ENCODE measurements at places on chromosomes 16 and 17.
A peak's percentile ranks its signal among the peaks of the same experiment; 100 is the strongest.

DNA sequence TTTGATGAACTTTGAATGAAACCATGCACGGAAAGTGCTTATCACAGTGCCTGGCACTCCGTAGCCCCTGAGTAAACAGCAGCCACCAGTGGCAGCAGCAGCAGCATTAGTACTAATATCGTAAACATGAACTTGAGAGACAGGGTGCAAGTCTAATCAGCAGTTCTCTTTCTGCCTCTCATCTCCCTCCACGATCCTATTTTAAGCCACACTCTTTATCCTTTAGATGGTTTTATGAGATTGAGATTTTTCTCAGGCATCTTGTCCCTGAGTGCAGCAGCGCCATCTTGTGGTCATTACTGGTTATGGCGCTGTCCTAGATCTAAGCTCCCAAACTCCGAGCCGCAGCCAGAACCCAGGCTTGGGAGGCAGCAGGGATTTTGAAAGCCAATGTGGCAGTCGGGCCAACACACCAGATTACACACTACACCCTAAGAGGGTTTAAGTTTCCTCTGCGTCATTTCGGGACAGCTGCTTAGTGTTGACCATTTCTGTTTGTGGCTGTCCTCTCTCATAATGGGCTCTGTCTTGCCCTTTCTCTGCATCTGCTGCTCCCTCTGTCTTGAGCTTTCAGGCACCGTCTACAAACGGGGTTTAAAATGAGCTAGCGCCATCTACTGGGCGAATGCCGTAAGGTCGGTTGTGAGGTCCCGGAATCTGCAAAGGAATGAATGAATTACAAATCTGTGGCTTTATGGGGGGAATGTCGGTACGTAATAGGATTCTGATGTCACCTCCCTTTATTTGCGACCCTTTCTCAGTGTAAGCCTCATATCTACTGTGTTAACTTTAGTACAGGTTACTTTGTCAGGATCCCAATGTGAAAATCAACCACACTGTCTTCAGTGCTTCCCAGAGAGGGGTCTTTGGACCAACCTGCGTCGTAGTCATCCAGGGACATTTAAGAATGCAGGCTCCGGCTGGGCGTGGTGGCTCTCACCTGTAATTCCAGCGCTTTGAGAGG lies 64.5 kb downstream of the CYLD start:
- peak; percentile 89 for DNase-seq

GRCh38 chr17:68317458-68317857 lies 26.2 kb downstream of the ARSG start:
- no peak for DNase-seq

DNA sequence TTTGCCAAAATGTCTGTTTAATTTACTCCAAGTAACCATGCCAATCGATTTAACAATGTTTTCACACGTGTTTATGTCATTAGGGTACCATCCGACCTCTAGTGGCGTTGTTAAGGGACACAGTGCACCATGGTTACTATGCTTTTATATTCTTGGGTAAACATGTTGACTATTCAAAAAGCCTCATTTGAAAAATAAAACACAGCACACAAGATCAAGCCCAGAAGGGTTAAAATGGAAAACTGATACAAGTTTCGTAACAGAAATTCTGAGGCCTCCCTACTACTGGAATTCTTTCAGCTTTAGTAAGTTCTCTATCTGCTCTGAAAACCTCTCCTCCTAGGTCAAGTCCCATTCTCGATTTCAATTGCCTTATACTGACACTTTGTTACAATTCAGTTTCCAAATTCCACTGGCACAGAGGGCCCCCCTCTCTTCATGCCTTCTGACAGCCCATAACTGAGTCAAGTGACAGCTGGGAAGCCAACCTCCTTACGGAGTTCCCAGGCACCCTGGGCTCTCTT lies 2.1 kb downstream of the CFAP20 start:
- no peak for DNase-seq

- DNase-seq = no peak
These were observed 1.9 kb upstream of the CBFB start for GRCh38 chr16:67027046-67027445.

DNA sequence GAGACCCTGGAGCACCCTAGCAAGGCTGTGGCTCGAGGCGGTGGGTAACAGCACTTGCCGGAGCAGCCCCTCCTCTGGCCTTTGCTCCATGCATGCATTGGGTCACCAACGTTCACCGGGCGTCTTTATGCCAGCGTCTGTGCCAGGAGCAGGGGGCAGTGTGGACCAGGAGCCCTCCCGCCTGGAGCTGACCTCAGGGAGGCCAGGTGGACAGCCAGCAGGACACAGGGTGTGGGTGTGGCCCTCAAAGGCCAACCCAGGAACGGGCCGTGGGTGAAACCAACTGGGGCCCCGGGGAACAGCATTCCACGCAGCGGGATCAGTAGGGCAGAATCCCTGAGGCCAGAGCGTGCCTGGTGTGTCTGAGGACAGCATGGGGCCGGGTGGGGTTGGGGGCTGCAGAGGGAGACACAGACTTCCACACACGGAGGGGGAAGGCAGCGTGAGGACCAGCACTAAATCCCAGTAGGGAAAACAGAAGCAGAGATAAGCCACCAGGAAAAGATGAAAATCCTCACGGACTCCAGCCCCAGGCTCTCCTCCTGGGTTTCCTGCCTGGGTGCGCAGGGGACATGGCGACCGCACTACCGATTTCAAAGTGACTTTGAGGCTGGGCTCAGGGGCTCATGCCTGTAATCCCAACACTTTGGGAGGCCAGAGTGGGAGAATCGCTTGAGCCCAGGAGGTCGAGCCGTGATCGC lies 2.9 kb upstream of the CD7 start:
- DNase-seq = no peak

GRCh38 chr16:23900480-23901177 lies 64.8 kb downstream of the PRKCB start:
- no peak for DNase-seq

GRCh38 chr17:63523253-63523855 lies at the start of gene KCNH6:
KCNH6 (plus strand) TSS chr17:63523358; CDS start chr17:63523414, 56 bp downstream.
- DNase-seq = no peak

- no peak for DNase-seq
These were observed 912 bp downstream of the COQ7 start for GRCh38 chr16:19068237-19068815.

- DNase-seq = no peak
These were observed 369.1 kb downstream of the CPPED1 start for GRCh38 chr16:12434567-12434966.

- no peak for DNase-seq
These were observed 14.5 kb upstream of the RASL10B start for GRCh38 chr17:35716897-35717465.

- DNase-seq = no peak
These were observed 40.9 kb downstream of the B9D1 start for GRCh38 chr17:19321481-19322128.

DNA sequence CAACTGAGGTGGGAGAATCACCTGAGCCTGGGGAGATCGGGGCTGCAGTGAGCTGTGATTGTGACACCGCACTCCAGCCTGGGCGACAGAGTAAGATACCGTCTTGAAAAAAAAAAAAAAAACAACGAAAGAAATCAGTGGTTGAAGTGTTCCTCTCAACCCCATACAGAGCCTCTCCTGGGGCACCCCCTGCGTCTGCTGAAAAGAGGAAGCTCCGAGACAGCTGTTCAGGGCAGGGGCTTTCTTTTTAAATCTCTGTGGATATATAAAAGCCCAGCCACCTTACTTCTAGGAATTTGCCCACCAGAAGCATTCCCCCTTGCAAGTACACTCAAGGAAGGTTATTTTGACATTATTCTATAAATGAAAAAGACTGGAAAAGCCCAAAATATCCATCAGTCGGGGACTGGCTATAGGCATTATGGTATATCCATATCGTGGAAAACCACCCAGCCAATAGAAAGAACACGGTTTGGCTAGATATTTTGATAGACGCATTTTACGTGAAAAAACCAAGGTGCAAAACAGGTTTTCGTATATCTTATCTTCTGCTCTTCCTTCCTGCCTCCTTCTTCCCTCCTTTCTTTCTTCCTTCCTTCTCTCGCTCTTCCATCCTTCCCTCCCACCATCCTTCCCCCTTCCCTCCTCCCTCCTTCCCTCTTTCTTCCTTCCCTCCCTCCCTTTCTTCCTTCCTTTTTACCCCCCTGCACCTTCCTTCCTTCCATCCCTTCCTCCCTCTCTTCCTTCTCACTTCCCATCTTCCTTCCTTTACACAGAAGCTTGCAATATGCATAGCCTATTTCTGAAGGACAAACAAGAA lies 9.2 kb upstream of the CCL22 start:
- DNase-seq = no peak

GRCh38 chr16:30474074-30474452 lies 1.5 kb downstream of the ITGAL start:
- no peak for DNase-seq

DNA sequence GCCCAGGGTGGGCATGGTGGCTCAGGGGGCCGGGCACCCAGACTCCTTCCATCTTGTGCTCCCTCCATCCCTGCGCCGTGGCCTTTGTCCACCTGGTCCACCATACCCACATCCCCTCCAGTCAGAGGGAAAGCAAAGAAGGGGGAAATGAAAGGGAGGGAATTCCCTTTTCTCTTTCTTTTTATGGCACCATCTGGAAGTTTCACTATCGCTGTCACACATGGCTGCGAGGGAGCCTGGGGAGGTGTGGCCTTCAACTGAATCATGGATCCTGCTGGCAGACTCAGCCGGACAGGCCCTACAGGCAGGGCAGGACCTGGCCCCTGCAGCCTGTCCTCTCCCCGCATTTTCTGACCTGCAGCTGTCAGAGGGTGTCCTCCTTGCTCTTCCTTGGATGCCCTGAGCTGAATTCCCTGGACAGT lies 6.2 kb downstream of the SLC12A3 start:
- no peak for DNase-seq
